ENCODE measurements at places on chromosomes 11 and 22.

DNA sequence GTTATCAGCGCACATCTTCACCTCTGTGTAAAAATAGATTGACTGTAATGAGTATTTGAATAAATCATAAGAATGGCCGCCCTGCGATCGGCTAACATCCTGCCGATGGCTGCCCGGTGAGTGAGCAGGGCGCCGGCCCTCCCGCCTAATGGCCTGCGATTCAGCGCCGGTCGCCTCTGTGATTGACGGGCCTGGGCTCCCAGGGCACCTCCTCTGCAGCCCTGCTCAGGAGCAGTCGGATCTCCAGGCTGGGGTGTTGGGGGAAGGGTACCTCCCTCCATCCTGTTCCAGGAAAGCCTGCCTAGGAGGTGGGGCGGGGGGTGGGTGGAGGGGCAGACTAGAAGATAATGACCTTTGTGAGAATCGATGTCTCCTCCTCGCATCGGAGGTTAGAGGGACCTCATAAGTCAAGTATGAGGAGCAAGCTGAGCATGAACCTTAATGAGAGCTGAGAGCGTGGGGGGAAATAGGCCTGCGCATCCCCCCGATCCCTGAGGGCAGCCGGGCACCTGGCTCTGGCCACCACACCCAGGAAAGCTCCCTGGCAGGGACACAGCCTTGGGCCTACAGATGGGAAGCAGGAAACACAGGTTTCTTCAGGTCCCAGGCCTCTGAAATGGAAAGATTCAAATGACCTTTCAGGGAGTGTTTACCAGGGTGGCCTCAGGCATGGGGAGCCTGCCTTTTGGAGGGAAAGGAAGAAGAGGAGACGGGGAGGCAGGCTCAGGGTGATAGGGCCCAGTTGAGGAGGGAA is 71.7 kb downstream of the PKNOX2 start:
- DNase-seq = no peak

DNA sequence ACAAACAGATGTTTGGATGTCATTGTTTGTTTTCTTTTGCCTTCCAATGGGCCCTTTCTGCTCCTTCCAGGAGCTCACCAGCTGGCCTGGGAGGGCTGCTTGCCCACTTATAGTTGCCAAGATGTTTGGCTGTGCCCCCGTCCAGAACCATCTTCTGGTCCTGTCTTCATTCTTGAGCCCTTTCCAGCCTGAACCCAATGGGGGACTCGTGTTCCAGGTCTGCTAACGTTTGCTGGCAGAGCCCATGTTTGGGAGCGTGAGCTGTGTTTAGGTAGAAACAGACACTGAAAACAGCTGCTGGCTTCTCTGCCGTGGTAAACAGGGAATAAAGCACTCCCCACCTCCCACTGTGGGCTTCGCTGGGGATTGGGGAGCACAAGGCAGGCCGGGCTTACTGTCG is 83.2 kb upstream of the SYT13 start:
- no peak for DNase-seq

DNA sequence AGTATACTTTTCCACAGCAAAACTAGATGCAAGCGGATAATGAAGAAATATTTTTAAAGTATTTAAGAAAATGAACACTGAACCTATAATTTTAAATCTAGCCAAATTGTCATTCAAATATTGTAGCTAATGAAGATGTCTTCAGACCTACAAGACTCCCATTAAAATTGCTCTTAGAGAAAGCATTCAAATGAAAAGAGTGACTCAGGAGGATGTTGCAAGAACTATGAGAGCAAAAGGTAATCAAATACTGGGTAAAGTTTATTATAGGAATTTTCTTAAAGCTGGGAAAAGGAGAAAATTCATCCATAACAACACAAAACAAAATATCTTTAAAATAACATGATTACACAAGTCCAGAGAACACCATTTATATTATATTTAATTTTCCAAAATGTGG is 5.4 kb upstream of the POU2AF1 start:
- no peak for DNase-seq

GRCh38 chr22:23278883-23279675 is 98.8 kb downstream of the BCR start:
- DNase-seq = no peak

DNA sequence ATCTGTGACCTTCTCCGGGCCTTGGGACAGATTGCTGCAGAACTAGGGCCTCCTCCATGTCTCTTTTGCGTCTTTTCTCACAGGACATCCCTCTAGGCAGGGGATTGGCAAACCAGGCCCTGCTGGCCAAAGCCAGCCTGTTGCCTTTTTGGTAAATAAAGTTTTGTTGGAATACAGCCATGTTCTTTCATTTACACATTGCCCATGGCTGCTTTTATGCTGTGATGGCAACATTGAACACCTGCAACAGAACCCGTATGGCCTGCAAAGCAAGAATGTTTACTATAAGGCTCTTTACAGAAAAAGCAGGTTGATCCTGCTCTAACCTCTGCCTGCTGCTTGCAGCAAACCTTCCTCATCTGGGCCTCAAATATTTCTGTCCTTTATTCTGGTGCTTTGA is 56.8 kb upstream of the B3GAT1 start:
- DNase-seq = no peak

DNA sequence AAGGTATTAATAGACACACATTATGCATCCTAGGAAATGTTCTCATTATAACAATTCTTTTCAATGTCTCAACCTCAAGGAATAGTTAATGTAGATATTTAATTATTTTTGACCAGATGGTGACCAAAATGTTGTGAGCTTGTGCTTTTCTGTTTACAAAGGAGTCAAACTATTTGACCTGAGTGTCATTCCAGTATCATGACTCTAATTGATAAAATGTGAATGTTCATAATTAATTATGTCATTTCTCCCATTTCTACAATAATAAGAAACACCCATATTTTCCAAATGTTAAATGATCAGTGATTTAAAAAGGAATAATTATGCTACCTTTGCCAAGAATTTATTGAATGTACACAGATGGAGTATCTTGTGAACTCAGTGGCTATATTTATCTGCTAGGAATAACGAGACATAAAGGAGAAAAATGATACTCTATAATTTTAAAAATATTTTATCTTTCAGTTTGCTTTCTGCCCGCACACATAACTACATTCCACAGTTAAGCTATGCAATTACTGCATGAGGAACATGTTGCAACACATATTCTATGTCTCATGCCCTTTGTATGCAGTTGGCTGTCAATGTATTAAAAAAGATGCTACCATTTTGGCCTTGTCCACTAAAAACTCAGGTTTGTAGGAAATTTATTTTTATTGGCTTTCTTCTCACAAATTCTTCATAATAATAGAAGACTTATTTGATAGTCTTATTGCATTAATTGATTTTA is 376.7 kb upstream of the CCDC179 start:
- no peak for DNase-seq

DNA sequence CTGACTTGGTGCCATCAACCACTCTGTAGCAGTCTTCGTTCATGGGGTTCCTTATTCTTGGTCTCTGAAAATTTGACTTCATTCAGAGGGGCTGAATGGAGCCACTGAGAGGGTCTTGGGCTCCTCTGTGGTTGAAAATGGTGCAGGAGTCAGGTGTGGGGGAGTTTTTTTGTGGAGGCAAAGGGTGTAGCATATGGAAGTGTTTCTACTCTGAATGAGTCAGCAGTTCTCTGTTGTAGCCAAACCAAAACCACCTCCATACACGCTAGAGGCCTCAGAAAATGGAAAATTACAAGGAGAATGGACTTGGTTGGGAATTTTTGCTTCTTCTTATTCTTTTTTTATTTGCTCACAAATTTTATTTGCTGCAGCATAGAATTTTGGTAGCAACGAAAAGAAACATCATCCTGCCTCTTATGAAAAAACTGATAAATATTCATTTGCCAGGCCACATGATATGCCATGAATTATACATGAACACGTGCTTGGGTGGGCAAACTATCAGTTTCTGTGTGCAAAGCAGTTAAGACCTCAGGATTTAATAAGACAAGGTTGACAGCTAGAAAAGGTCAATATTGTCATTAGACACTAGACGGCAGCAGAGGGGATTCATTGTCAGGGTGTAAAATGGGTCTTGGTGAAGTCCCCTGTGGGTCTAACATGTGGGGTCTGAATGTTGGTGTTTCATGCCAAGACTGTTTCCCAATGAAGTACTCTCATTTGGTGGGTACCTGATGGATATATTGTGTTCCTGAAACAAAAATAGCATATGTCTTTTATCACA is 111.7 kb downstream of the MYO18B start:
- DNase-seq = no peak

DNA sequence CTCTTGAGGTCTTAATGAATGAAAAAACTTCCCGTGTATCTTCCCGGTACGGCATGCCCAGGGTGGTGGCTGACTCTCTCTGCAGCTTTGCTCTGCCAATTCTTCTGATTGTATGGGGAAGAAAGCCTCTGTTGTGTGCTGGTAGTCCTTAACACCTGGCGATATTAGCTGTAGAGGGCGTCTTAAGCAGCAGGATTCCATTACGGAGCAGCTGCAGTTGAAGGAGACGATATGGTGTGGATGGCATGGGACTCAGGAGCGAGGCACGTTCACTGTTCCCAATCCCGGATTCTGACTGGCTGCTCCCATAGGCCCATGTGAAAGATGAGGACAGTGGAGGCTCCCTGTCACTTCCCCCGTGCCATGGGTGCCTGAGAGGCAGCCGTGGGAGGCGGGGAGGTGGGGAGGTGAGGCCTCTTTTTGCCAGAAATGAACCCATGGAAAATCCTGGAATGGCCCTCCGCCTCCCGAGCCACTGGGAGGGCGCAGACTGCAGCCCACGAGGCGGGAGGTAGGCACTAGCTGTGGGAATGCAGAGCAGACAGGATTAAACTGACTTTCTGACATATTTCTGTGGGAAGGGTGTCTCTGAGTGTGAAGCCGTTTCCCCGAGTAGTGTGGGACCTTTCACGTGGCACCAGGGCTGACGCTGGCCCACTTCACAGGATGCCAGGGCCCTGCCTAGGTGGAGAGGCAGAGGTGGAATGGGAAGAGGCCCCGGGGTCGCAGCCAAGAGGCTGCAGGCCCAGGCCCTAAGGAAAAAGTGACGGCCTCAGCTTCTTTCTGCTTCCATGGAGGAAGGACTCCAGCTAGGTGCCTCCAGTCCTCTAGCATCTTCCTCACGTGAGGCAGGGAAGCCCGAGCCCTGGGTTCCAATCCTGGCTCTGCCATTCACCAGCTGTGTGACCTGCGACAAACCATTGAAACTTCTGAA is 121.4 kb upstream of the CD82 start:
- no peak for DNase-seq

- DNase-seq = no peak
Observed at GRCh38 chr11:58560842-58561241, 14.8 kb downstream of the LPXN start.

DNA sequence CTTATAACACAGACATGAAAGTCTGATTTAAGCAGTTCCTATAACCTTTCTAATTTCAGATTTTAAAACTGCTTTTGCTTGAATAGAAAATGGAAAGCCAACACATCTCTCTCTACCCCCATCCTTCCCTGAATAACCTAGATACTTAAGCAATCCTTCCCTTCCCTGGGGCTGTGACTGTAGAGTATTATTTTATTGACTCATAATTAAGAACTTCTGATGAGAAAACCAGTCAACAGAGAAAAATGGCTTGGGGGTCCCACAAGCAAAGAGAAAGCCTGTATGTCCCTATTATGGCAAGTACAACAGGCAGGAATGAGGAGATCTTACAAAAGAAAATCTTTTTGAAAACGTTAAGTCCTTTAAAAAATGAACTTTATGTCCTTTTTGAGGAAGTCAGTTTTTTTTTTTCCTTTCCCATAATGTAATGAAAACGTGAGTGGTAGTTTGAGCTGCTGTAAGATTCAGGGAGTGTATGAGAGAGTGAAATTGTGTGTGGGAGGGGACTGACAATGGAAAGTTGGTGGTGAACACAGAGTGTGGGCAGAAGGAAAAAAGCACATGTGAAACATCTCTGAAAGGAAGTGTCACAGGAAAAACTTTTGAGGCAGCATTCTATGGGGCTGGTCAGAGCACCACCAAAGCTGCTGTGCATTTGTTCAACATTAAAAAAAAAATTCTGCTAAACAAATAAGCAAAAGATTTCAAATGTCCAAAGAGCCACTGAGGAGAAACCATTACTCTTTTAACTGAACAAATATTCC is 154.6 kb downstream of the MAML2 start:
- no peak for DNase-seq

GRCh38 chr11:27089746-27090145 is 49.1 kb downstream of the BBOX1 start:
- no peak for DNase-seq

- no peak for DNase-seq
Observed at GRCh38 chr22:22362311-22362710, 117.7 kb downstream of the VPREB1 start.

- peak; percentile 81 for DNase-seq
Observed at GRCh38 chr22:43343262-43343669, at the start of gene SCUBE1. Gene SCUBE1, minus strand, starts transcription at chr22:43343372. Its CDS starts 111 bp downstream, at chr22:43343261.

GRCh38 chr11:61337706-61338470 is 4.9 kb downstream of the TKFC start:
- DNase-seq = no peak

- DNase-seq = peak; percentile 19
Observed at GRCh38 chr11:36540998-36541397, 26.8 kb upstream of the RAG1 start.
